Stimulated activated CD8-positive, alpha-beta memory T cell treated with anti-CD3 and anti-CD28 coated beads, Interleukin-4, amount 100 ng/mL, for 4 hours (primary cell): ENCODE measurements at places on chromosomes 12 and 14.
A peak's percentile ranks its signal among the peaks of the same experiment; 100 is the strongest.

DNA sequence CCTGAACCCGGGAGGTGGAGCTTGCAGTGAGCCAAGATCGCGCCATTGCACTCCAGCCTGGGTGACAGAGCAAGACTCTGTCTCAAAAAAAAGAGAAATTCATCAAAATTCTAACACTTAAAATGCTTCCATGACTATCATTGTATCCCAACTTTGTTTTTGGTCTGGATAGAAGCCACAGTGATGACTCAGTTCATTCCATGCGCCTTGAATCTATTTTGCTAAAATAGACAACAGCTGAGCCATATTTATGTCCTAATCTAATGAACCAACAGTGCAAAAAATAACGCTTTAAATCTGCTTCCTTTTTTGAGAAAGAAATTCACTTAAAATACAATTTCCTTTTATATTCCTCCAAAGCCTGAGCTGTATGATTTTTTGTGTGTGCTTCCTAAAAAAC lies 23.2 kb upstream of the BICD1 start:
- no peak for DNase-seq

DNA sequence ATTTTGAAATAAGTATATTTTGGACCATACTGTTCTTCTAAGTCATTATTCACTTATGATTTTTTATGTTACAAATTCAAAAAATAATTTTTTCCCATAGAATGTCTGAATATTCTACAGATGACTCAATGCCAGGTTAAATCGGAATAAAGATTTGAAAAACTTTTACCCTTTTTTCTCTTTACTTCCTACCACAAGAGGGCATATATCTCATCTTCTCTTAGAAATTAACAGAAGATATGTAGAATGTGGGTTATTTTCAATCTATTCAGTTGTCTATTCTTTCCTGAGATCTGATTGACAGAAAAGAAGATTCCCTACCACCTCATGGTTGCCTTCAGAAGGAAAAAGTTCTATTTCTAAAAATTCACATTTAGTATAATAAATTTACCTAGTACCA lies 53.0 kb upstream of the KITLG start:
- no peak for DNase-seq

- DNase-seq = no peak
These were observed 83.7 kb downstream of the DAD1 start for GRCh38 chr14:22505309-22505696.

DNA sequence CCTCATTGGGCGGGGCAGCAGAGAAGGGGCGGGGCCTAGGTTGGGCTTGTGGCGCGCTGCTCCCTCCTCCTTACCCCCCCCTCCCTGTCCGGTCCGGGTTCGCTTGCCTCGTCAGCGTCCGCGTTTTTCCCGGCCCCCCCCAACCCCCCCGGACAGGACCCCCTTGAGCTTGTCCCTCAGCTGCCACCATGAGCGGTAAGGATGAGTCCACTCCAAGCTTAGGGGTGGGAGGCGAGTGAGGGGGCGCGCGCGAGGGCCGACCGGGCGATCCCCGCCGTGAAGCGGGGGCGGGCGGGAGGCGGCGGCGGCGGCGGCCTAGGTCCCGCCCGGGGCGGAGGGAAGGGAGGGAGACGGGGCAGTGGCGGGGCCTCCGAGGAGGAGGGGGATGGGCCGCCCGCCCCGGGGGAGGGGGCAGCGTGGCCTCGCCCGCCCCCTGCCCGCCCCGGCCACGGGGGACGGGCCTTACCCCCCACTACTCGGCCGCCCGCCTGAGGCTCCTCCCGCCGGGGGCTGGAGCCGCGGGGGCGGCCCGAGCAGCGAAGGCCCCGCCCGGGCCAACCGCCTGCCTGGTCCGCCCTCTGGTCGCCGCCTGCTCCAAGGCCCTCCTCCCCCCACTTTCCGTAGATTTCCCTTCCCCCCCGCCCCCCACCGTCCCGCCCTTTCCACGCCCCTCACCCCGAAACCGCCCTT lies at the start of gene SP1:
Gene SP1, plus strand, starts transcription at position 73 of the 690 bp plus-strand sequence. Its CDS starts 116 bp downstream, at position 189.
- DNase-seq = peak; percentile 79

DNA sequence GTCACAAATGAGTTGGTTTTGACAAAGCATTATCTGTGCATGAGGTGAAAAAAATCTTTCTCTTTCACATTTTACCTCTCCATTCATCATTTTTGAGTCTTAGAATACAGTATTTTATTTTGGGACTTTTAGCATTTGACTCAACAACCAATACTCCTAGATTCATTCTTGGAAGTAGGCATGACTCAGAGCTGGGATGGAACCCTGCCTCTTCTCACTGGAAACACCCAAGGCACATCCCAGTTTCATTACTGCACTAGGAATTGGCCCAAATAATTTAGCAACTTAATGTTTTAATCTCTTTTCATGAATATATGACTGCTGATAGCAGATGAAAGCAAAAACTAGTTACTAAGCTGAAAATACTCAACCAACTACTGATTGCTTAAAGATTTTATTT lies 3.3 kb upstream of the PDZRN4 start:
- no peak for DNase-seq

DNA sequence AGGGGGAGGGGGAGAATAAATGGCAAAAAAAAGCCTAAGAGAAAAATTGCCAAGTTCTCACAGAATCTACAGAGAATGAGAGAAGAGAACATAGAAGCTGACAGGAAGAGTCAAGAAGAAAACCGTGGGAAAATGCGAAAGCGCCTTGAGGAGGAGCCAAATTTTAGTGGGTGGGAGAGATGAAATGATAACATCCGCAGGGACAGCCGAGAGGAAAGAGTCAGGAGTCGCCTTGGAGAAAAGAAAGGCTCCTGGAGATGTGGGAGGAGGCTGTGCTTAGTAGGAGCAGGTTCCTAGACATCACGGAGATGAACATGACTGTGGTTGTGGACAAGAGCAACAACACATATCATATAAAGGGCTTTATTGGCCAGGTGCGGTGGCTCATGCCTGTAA lies 49.4 kb downstream of the PHLDA1 start:
- no peak for DNase-seq

GRCh38 chr14:22689199-22689598 lies 45.0 kb upstream of the OR6J1 start:
- DNase-seq = no peak

DNA sequence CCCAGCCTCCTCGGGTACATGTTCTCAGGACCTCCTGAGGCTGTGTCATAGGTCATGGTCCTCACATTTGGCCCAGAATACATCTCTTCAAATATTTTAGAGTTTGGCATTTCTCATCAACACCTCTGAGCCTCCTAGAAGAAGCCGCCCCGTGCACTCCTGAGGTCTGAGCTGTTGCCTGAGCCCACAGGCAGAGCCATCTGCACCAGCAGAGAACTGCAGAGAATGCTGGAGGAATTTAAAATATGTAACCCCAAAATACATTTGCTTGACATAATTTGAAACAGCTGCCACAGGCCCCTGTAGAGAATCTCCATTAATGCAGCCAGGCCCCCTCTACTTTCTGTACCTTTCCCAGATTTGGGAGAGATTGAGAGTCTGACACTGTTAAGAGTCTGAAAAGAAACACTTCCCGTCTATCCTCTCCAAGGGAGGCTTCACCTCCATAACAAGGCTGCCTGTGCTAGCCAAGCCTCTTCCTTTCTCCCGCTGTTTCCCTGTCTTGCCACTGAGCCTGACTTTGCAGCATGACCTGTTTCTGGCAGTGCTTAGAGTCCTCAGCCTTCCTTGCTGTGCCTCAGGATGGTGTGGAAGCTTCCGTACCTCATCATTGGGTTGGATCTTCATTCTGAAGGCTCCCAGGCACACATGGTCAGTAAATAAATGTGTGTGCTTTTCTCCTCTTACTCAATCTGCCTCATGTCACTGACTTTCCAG lies 95.4 kb upstream of the SFSWAP start:
- DNase-seq = no peak

GRCh38 chr12:130029151-130029550 lies 125.3 kb upstream of the TMEM132D start:
- DNase-seq = no peak

GRCh38 chr14:45526715-45527549 lies 273.9 kb upstream of the MIS18BP1 start:
- no peak for DNase-seq

DNA sequence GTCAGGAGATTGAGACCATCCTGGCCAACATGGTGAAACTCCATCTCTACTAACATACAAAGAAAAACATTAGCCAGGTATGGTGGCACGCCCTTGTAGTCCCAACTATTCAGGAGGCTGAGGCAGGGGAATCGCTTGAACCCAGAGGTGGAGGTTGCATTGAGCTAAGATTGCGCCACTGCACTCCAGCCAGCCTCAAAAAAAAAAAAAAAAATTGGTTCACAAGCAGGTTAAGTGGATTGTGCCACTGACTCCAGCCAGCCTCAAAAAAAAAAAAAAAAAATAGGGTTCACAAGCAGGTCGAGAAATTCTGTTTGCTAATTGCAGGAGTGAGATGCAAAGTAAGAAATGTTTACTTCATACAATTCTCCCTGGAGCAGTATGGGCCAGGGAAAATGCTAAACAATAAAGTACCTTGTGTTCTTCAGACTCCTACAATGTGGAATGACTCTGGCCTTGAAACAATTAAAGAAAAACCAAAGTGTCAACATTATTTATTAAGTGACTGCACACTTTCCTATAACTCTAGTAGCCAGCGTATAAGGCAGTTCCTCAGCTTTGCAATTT lies 6.1 kb downstream of the EDDM3B start:
- no peak for DNase-seq

DNA sequence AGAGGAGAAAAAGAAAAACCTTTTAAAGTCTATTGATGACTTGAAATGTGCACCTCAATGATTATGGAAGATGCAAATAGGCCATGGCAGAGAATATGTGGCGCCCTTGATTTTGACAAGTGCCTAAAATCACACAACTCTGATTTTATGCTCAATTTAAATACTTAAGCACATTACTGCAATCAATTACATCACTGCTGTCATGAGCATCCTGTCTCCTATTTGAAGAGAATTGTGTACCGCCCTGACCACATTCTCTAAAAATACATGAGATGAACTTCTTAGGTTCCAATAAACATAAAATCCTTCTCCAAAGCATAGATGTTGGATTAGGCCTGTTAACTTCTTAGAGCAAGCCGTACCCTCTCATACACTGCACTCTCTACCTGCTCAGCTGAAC lies 1.6 kb downstream of the TXNDC16 start:
- DNase-seq = no peak

- DNase-seq = no peak
These were observed 1.4 kb downstream of the ARL6IP4 start for GRCh38 chr12:122981587-122982476.

- no peak for DNase-seq
These were observed 11.2 kb upstream of the MAP1LC3B2 start for GRCh38 chr12:116547955-116548501.

GRCh38 chr12:32072102-32072501 lies 34.5 kb upstream of the BICD1 start:
- no peak for DNase-seq

GRCh38 chr12:48442179-48442847 lies 30.0 kb upstream of the ANP32D start:
- no peak for DNase-seq

GRCh38 chr12:68622250-68622649 lies 11.6 kb downstream of the RAP1B start:
- no peak for DNase-seq

GRCh38 chr14:50846226-50846880 lies 15.4 kb upstream of the NIN start:
- DNase-seq = no peak

DNA sequence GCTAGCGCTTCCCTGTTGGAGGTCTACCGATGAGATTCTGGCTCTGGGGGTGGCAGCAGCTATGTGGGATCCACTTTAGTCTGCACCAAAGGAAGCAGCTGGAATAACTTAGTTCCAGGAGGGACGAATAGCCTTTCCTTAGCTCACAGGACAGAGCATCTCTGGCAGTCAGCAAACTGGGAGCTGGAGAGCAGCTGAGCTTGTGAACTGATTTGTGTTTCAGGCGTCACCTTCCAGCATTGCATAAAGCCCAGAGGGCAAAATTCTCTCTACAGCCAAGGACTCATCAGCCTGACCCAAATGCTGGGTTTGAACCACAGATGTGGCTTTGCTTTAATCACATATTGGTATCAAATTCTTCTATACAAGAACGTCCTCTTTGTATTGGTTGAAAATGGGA lies 81.9 kb upstream of the PELI2 start:
- DNase-seq = no peak

DNA sequence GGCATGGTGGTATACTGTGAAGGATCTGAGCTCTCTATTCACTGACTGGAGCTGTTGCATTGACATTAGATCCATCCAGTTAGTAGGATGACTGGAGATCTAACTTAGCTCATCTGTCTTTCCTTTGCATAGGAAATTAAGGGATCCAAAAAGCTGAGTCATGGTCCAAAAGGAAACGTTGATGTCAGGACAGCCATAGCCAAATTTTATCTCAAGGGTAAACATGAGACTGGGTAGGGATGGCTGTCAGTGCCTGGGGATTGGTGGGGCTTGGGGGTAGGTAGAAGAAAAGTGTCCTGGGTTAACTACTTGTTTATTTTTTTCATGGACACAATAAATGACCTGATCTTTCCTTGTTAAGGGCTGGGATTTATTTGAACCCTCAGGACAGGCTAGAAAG lies 4.6 kb downstream of the FAM177A1 start:
- no peak for DNase-seq

DNA sequence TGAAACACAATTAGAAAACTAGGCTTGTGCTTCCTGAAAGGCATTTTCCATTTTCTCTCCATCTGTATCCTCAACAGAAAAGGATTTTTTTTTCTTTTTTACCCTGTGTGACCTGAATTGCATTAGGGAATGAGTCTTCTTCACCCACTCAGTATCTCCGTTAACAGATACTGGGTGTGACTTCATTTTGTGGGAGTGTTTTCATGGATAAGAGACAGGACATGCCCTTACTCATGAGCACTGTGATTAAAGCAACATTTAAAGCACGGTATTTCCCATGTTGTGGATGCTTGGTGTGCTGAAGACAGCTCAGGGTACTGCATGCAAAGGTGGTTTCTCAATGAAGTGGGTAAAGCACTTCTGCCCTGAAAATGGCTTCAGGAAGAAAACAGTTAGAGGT lies 1397.3 kb upstream of the TMEM132C start:
- no peak for DNase-seq

- DNase-seq = no peak
These were observed 58.5 kb downstream of the SLC4A8 start for GRCh38 chr12:51482929-51483697.

- DNase-seq = no peak
These were observed 11.5 kb upstream of the IFI27 start for GRCh38 chr14:94099006-94099405.

- no peak for DNase-seq
These were observed 14.1 kb upstream of the SINHCAF start for GRCh38 chr12:31339831-31340622.

DNA sequence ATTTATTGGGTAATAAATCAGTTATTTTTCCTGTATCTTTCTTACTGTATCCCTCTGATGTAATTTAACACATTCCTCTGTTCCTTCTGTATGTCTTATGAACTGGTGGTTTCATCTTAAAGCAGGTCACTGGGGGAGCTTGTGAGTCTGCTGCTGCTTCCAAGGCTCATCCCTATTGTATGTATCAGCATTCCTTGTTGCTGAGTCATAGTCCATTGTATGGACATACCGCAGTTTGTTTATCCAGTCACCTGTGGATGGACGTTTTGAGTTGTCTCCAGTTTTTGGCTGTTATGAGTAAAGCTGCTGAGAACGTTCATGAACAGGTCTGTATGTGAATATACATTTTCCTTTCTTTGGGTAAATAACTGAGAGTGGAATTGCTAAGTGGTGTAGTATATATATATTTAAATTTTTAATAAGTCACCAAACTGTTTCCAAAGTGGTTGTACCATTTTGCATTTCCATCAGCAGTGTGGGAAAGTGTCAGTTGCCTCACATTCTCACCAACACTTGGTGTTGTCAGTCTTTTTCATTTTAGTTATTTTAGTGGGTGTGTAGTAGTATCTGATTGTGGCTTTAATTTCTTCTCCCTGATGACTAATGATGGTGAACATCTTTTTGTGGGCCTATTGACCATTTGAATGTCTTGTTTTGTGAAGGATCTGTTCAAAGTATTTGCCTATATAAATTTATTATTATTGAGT lies 82.7 kb downstream of the BEGAIN start:
- DNase-seq = no peak
